Stimulated activated CD8-positive, alpha-beta memory T cell treated with anti-CD3 and anti-CD28 coated beads, Interleukin-7, amount 100 ng/mL, for 4 hours (primary cell): ENCODE measurements at places on chromosomes 13 and 19.
A peak's percentile ranks its signal among the peaks of the same experiment; 100 is the strongest.

- DNase-seq = no peak
Measured at GRCh38 chr13:113967206-113967720, 6.6 kb downstream of the C13orf46 start.

DNA sequence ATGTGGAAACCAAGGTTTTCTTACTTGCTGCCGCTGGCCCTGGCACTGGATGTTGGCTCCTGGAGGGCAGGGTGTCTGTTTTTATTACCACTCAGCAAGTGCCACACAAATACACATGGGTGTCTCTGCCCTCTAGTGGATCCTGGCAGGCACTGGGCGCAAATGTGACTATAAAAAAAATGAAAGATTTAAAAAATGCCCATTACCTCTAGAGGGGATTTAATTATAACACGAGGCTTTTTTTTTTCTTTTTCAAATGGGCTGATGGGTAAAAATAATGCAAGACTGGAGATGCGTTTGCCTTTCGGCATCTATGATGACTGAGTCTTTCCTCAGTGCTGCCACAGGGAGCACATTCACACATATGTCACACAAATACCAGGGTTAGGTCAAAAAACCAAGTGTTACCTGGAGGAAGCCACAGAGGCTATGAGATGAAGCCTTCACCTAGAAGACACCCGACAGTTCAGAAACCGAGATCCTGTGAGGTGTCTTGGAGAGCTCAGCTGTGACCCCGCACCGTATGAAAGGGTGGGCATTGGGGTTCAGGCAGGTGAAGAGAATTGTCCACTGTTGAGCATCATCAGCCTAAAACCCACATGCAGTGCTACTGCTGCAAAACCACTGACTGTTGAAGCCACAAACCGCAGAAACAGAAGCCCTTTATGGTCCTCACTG lies 25.7 kb downstream of the CHAMP1 start:
- peak; percentile 25 for DNase-seq

- no peak for DNase-seq
Measured at GRCh38 chr19:12295191-12295590, 508 bp upstream of the ZNF44 start.

- no peak for DNase-seq
Measured at GRCh38 chr13:68234274-68234673, 1004.1 kb upstream of the PCDH9 start.

- no peak for DNase-seq
Measured at GRCh38 chr19:49431330-49431749, 6.2 kb downstream of the GFY start.

- DNase-seq = no peak
Measured at GRCh38 chr13:74301258-74301935, 167.2 kb upstream of the KLF12 start.

DNA sequence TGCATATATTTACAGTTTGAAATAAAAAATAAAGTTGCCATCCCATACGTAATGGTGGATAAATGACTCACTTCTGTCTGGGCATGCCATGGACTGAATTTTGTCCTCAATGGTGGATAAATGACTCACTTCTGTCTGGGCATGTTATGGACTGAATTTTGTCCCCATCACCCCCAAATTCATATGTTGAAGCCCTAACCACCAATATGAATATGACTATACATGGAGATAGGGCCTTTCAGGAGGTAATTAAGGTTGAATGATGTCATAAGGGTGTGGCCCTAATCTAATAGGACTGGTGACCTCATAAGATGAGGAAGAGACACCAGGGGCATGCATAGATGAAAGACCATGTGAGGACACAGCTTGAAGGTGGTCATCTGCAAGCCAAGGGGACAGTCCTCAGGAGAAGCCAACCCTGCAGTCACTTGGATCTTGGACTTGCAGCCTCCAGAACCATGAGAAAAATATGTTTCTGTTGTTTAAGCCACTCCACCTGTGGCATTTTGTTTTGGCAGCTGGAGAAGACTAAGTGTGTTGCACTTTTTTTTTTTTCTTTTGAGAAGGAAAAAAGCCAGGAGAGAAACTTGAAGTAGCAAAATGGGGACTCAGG lies 41.8 kb downstream of the RFC3 start:
- DNase-seq = no peak

- no peak for DNase-seq
Measured at GRCh38 chr19:42023121-42023942, 29.3 kb upstream of the ATP1A3 start.

DNA sequence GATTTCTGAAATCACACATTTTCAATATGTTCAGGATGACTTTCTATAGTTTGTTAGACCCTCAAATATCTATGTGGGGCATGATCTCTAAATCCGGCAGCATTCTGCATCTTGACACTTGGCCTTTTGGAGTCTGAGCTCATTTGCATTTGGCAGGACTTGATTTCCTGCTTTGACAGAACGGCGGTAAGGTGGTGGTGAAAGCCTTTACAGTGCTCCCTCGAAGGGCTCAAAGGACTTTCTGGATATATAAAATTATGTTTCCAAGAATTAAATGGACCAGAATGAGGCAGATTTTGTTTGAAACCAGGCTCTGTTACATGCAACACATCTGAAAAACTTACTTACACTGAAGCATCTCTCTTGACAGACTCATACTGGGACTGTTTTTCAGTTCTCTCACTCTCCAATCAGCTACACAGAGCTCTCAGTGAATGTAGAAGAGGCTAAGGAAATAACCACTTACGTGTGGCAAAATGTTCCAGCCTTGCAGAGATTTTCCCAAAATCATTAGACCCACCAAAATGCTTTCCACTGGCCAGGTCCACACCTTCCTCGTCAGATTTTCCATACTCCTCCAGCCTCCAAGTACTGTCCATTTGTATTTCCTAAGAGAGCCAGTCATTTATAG lies 207.2 kb downstream of the SPRY2 start:
- no peak for DNase-seq

DNA sequence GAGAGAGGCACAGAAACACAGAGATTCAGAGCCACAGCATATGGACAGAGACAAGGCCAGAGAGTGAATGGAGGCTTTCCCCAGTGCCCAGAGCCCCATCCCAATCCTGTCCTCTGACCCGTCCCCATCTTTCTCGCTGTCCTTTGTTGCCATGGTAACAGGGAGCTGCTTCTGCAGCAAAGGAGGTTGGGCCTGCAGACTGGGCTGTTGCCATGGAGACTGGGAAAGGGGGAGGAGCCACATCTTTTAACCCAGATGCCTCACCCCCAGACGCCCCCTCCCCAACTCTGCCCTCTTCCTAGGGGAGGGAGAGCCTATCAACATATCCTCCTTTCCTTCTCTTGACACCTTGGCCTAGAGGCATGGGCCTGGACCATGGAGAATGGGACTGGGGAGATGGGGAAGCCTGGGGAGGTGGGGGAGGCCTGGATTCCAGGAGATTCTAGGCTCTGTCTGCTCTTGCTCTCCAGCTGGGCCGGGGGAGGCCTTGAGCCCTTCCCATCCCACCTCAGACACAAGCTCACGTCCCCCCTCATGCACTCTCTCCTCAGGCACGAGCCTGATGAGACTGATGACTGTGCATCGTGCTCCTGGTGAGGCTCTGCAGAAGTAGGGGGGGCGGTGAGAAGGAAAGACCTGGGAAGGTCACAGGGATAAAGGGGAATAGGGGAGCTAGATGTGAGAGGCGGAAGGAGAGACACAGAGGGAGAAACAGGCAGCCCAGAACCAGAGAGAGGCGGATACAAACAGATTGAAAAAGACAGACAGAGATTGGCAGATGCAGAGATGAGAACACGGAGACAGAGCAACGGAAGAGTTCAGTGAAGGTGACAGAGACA lies 2.1 kb upstream of the ATP1A3 start:
- DNase-seq = no peak

DNA sequence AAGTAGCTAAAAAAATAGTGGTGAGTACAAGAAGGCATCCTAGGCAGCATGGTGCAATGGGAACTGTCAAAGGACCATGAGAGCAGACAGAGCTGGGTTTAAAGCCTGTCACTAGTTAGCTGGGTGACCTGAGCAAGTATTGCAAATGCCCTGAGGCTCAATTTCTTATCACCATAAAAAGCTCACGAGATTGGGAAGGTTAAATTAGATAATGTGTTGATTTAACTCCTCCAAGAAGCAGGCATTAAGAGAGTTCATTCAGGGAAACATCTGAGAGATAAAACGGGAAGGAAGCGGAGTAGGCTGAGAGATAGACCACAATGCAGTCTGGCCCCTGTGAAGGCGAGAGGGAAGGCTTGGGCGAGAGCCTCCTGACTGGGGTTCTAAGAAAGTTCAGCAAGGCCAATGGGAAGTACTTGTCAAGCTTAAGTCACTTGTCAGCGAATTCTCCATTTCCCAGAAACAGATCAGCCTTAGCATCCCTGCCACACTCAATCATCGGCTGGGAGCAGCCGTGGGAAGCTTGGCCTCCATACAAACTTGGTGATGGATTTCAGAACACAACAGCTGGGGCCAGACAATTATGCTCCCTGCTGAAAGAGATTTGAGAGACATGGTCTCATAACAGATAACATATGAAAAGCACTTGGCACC lies 105.5 kb downstream of the POU4F1 start:
- DNase-seq = no peak

GRCh38 chr13:95444006-95444730 lies 108.4 kb upstream of the CLDN10 start:
- no peak for DNase-seq

DNA sequence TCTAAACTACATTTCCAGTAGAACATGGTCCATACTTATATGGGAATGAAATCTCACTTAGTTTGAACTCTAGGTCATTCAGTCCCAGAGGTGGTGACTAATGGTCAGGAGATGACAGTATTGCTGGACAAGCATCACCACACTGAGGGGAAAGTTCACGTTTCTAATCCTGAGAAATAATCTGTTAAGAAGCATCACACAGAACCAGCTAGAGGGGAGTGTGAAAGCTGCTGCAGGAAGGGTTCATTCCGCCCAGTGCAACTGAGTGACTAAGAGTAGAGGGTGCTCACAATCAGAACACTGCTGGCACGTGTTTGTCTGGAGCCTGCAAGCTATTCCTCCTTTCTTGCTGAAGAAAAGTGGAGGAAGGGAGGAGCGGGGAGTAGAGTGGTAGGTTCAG lies 2.7 kb downstream of the COL4A1 start:
- no peak for DNase-seq

GRCh38 chr13:111210544-111211469 lies 95.7 kb downstream of the ARHGEF7 start:
- no peak for DNase-seq

DNA sequence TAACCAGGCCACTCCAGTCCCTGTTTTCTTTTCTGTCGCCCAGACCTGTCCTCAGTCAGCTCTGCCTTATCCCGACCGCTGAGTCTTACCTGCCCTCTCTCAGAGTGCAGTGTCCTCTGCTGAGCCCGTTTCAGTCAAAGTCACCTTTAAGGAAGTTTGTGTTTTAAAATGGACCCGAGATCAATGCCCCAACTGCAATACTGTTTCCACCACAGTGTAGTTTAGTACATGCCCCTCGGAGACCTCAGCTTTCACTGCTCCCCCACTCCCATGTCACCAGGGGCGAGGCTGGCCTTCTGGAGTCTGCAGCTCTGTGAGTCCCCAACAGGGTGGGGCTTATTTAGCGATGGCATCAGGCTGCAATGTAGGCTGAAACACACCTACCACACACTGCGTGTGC lies 248.4 kb upstream of the TSHZ3 start:
- no peak for DNase-seq

DNA sequence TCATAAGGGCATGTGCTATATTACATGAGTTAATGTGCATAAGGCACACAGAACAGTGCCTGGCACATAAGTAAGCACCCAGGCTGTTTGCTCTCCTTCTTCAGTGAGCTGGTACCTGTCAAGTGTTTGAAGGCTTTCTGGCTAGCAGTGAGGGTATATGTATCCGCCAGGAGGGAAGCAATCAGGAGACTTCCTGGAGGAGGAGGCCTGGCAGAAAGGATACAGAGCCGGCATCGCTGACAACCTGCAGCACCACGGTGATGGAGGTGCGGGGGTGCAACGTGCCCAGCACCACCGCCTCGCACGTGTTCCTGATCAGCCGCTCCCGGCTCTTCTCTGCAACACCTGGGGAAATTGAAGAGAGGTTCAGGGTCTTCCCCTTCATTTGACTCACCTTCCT lies 5.5 kb downstream of the EXOSC5 start:
- no peak for DNase-seq

GRCh38 chr19:38878575-38879399 lies 712 bp upstream of the RINL start:
- DNase-seq = no peak

- DNase-seq = no peak
Measured at GRCh38 chr19:35433448-35433847, 14.6 kb upstream of the FFAR2 start.

DNA sequence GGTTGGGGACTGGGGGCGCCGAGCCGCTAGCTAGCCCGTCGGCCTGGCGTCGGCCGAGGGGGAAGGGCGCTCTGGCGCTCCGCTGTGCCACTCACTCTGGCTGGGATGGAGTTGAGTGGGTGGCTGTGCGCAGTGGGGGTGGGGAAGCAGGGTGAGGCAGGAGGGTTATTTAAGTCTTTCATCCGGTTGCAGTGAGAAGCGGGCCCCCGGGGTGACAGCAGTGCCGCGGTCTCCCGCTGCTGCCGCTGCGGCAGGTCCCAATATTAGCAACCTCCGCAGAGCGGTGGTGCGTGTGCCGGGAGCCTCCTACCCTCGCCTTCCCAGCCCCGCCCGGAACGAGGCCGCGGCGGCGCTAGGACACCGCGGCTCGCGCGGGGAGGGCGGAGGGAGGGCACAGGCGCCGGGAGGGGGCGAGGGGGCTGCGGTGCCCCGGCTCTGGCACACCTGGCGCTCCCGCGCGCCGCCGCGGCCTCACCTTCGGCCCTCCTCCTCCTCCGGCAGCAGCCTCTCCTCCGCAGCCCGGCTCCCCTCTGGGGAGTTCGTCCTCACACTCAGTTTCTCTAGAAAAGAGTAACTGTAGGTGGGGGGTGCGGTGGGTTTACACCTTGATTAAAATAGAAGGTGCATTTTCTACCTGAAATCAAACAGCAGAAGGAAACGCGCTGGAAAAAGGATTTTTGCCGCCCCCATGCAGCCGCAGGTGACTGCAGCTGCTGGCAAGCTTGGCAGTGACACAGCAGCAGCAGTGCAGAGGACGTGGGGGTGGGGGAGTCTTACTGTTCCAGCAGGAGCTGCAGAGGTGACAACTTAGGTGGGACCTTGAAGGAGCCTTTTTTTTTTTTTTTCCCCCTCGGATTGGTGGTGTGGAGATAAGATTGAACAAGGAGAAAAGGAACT lies 4.5 kb downstream of the FGF9 start:
- peak; percentile 55 for DNase-seq

- no peak for DNase-seq
Measured at GRCh38 chr13:72983085-72983768, 75.6 kb upstream of the KLF5 start.

- DNase-seq = no peak
Measured at GRCh38 chr13:28622286-28622685, 36.6 kb upstream of the POMP start.

- DNase-seq = no peak
Measured at GRCh38 chr19:48606463-48607358, at the start of gene SPACA4. Gene SPACA4, plus strand, starts transcription at chr19:48606742. Its CDS starts 237 bp downstream, at chr19:48606979.

- no peak for DNase-seq
Measured at GRCh38 chr13:90105276-90105675, 1242.2 kb upstream of the MIR17HG start.

GRCh38 chr13:69947582-69947981 lies 160.0 kb upstream of the ATXN8OS start:
- DNase-seq = no peak
